NCI-H510A treated with DMSO at 0.1 percent for 48 hours (cell line): ENCODE measurements at places on chromosomes 2 and 18.

- no peak for DNase-seq
Observed at GRCh38 chr2:3462493-3463104, 56.7 kb downstream of the ADI1 start.

DNA sequence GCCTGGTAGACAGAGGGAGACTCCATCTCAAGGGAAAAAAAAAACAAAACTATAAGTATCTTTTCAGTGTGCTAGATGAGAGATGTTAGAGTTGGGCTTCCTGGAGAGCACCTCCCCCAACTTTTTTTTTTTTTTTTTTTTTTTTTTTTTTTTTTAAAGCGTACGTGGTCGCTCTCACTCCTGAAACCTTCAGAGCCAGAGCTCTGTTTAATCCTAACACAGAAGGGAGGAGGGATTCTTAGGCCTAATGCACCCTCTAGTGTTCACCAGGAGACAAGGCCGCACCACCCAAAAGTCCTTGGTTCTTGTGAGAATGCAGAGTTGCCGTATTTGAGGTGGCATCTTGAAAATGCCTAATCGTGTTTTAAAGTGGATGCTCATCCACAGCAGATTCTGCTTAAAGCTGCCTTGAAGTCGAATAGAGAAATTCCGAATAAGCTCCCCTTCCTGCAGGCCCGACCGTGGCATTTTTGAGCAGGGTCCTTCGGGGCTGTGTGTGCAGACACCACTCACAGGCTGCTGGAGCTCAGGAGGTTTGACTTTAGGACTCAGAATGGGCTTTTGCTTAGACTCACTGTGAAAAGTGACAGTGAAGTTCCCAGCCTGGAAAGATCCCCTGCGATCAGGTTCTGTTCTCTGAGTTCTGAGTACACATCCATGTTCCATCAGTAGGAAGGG, 252.6 kb downstream of the AGAP1 start:
- DNase-seq, result peak; percentile 81

- no peak for DNase-seq
Observed at GRCh38 chr2:20669562-20670314, 2.8 kb downstream of the GDF7 start.

DNA sequence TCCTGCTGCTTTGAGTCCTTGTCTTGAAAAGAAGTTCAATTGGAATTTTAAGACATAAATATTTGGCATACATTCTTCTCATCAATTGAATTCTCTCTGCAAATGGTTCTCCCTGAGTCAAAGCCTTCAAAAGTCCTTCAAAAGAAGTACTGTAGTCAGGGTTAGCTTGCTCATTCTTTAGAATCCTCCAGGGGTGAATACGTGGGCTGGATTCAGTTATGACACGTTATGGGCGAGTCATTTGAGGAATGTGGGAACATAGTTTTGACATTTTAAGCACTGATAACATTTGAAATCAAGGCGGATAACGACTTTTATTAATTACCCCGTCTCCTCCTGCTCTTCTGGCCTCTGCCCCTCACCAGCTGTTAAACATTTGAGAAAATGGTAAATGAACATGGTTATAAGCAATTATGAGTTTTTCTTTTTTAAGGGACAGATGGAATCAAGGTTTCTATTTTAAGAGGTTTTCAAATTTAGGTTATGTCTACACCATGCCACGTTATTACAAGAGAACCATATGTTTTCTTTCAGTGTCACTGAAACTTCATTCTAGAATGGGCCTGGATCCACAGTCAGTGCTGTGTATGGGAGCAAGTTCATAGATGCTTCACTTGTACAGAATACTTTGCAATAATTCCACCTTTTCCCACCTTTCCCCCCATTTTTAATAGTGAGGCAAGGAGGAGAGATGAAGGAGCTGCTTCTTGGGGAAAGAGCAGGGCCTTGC, 273.1 kb downstream of the TSN start:
- no peak for DNase-seq

DNA sequence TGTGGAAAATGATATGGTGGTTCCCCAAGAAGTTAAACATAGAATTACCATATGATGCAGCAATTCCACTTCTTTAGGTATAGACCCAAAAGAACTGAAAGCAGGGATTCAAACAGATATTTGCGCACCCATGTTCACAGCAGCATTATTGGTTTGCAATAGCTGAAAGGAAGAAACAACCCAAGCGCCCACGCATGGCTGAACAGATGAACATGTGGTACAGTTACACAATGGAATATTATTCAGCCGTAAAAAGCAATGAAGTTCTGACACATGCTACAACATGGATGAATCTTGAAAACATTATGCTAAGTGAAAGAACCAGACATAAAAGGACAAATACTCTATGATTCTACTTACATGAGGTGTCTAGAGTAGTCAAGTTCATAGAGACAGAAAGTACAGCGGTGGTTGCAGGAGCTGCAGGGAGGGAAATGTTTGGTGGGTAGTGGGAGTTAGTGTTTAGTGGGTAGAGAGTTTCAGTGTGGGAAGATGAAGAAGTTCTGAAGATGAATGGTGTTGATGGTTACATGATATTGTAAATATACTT, 26.7 kb upstream of the ASPRV1 start:
- DNase-seq, result no peak

GRCh38 chr2:201942531-201942930, 91.1 kb upstream of the FZD7 start:
- DNase-seq, result no peak

- DNase-seq, result peak; percentile 30
Observed at GRCh38 chr2:14051401-14051800, 581.1 kb upstream of the LRATD1 start.

DNA sequence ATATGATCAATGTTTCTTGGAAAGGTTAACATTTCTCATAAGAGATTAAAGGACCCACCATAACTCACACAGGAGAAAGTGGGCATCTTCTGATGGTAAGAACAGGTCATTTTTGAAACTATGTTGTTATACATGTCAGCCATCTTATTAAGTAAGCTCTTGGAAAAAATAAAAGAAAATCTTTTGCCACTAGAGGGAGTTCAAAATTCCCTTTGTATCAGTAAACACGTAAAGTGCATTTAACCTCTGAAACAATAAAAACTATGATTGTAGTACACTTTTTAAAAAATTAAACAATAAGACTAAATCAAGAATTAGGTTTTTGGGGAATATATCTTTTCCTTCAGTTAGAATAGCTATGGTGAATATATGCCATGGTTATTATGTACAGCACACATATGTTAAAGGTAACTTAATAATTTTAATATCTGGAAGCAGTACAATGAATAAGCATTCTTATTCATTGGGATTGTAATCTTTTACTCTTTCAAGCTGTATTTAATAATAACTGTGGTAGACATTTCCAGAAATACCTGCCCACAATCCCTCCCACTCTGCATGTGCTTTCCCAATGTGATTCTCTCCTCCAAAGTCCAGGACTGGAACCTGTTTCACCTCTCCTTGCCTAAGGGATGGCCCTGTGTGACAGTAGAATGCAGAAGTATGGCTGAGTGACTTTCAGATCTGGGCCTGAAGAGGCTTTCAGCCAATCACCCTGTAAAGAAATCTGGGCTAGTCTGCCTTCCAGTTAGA, 64.2 kb downstream of the RBMS1 start:
- DNase-seq, result peak; percentile 35
